Activated naive CD4-positive, alpha-beta T cell treated with Interleukin-2 at 50 U/mL for 16 hours (primary cell): ENCODE measurements at places on chromosomes 7 and 10.

DNA sequence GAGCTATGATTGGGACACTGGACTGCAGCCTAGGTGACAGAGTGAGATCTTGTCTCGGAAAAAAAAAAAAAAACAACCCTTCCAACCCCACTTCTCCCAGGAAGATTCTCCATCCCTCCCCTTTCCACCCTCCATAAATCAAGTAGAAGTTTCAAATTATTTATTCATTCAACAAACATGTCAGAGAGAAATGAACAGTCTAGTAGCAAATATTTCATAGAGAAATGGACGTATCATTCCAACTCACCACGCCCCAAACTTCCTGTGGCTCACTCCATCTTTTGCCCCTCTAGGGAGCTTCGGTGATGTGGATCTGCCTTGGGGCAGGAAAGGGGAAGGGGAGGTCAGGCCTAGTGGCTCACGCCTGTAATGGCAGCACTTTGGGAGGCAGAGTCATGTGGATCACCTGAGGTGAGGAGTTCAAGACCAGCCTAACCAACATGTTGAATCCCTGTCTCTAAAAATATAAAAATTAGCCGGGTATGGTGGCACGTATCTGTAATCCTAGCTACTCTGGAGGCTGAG lies 638 bp upstream of the TRAPPC14 start:
- DNase-seq, result no peak

DNA sequence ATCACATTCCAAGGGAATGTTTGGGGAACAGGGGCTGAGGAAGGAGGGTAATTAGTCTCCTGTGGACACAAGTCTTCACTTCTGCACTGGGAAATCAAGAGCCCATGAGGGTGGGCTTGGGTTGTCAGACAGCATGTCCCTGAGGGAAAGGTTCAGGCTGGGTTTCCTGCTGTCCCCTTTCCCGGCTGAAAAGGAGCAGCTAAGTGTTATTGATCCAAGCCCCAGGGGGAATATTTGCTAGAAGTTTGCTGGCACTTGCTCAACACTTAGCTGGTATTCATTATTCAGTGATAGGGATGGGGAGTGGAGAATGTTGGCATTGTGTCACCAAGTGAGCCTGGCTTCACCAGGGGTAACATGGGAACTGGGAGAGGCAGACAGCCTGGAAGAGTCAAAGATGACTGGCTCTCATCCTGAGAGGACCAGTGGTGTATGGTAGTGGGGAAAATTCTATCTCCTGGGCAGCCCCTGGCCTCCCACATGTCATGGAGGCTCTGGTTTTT lies 344.4 kb upstream of the PODXL start:
- no peak for DNase-seq

DNA sequence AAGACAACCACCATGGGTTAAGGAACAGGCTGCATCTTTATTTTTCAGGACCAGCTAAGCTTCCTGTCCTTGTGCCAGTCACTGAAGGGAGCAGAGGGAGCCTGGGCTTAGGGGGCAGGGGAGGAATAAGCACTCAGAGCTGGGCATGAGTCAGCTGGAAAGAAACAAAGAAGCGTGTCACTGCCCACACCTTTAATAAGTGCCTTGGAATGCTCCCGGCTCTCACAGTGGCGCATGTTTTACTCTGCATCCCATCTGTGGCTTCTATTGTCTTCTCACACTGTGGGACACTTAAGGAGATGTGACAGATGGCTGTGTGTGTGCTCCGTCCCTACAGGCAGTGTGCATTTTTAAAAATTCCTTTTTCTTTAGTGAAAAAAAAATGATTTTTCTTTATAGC lies 71.7 kb downstream of the MTURN start:
- no peak for DNase-seq

- no peak for DNase-seq
Observed at GRCh38 chr10:18140149-18140956, at the start of gene CACNB2. Gene CACNB2 (plus strand): TSS chr10:18140424.

GRCh38 chr10:17578603-17579002 lies 38.6 kb downstream of the HACD1 start:
- no peak for DNase-seq
